Left ventricle myocardium superior (tissue), 1 donor: ENCODE measurements at places on chromosomes 1 and 21. TPM values are rescaled to one million over a fixed set of nuclear protein-coding genes. Genes with fewer than 3 reads are reported as not detected.

GRCh38 chr21:32403201-32403777 is 9.2 kb upstream of the EVA1C start:
- DNase-seq: peak; percentile 57

GRCh38 chr1:238690415-238690814 is 696.0 kb upstream of the CHRM3 start:
- no peak for DNase-seq

DNA sequence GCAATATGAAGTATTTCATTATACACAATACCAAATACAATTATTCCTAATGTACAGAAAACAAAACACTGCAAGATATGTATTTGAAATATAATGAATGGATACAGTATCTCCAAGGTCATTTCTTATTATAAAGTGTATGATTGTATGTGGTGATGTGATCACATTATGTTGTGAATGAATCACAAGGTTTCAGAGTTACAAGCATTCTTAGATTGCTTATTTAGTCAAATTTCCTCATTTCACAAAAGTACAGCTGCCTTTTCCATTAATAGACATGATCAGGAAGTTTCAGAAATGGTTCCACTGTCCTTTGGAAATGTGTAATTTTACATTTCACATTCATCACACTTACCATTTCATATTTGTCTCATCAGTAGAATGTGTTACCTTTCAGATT is 28.3 kb upstream of the NEK7 start:
- no peak for DNase-seq

DNA sequence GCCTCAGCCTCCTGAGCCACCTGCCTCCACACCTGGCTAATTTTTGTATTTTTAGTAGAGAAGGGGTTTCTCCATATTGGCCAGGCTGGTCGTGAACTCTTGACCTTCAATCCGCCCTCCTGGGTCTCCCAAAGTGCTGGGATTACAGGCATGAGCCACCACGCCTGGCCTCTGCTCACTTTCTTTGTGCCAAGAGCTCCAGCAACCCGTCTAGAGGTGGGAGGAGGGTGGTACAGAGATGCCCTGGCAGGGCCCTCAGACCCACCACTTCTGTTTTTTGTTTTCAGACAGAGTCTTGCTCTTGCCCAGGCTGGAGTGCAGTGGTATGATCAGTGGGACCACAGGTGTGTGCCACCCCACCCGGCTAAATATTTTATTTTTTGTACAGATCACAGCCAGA is 6.9 kb upstream of the SYNC start:
- no peak for DNase-seq

DNA sequence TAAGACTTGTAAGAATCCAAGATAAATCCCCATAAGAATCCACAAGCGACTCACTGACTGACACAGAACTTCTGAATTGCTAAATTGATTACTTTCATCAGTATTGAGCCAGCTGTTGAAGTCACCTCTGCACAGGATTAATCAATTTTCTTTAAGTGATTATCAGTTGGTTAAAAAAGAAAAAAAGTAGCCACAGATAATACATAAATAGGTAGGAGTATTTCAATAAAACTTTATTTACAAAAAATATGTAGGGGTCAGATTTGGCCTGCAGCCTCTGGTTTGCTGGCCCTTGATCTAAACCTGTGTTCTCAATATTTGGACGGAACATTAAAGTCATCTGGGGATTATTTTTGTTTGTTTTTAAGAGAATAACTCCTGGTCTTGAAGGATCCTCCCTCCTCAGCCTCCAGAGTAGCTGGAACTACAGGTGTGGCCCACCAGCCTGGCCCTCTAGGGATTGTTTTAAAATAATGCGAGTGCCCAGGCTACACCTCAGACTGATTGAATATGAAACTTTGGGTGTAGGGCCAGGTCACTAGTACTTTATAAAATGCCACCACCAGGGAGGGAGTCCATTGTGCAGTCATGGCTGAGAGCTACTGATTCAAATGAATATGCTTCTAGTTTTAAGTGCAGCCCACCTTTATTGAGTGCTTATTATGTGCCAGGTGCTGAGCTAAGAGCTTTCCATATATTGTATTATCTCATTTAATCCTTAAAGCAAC is 6.8 kb upstream of the TMEM183A start:
- no peak for DNase-seq

The HLX gene
- total RNA-seq: 4.0 TPM
